NCI-H2029 (cell line): ENCODE measurements at places on chromosomes 1 and 21.

DNA sequence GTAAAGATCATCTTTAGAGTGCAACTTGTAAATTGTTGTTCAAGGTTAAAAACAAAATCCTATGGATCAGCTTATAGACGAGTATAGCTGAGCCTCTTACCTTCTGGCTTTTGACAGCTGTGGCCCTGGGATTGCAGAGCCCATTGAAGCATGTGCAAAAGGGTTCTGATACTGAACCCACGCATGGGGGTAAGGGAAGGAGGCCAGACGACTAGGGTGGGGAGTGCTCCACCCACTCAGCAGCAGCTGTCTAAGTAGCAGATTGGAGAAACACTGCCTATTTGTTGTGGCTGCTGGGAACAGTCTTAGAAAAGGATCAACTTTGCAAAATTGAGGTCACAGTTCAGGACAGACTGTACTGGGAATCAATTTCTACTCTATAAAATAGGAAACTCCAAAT lies 16.1 kb downstream of the CD101 start:
- DNase-seq, result no peak

- DNase-seq, result no peak
These were observed 28.1 kb downstream of the SPSB1 start for GRCh38 chr1:9320520-9321479.

DNA sequence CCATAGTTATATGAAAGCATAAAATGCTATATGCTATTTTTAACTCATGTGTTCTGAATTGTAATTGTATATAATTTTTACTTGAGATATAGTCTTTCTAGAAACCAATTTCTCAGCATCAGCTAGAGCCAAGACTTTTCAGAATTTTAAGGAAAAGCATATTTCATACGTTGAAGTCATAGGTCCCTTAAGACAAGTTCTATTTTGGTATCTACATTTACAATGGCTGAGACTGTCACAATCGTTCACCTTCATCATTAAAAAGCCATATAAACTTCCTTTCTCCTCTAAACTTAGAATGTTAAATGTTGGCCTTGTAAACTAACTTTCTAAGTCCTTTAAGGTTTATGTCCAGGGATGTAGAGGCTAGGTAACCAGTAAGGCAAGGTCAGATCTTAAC lies 104.1 kb downstream of the LRRC40 start:
- DNase-seq, result no peak

- DNase-seq, result no peak
These were observed 664 bp downstream of the FAM89A start for GRCh38 chr1:231039161-231040018.

- DNase-seq, result no peak
These were observed at the start of gene RCSD1 for GRCh38 chr1:167629681-167630567. TSS of gene RCSD1 (plus strand) at chr1:167630232. CDS start at chr1:167630424, 192 bp downstream.

DNA sequence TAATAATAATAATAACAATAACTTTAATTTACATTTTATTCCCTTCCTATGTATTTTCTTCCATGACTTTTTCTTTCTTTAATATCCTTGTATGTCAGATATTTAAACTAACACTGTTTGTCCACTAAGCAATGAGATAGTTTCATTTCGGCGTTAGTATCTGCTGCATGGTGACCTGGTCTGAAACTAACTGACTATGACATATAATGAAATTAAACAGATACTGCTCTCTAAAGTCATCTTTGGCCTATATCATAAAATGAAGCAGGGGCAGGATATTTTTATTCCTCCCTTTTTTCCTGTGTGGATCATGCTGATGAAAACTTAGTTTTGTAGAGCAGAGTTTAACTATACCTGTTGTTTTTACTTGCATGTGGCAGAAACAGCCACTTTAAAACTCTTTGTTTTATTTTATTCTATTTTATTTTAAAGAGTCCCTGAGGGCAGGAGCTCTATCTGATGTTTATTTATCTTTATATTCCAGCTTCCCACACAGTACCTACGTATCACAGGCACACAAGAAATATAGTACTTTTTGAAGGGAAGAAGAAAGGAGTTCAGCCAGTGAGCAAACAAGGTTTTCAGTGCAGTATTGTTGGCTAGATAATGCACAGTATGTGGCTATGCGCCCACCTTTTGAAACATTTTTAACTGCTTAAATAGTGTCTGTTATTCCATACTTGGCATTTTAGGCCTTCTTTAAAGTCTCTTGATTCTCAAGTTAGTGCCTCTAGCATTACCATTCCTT lies 165.6 kb downstream of the PHTF1 start:
- DNase-seq, result no peak

DNA sequence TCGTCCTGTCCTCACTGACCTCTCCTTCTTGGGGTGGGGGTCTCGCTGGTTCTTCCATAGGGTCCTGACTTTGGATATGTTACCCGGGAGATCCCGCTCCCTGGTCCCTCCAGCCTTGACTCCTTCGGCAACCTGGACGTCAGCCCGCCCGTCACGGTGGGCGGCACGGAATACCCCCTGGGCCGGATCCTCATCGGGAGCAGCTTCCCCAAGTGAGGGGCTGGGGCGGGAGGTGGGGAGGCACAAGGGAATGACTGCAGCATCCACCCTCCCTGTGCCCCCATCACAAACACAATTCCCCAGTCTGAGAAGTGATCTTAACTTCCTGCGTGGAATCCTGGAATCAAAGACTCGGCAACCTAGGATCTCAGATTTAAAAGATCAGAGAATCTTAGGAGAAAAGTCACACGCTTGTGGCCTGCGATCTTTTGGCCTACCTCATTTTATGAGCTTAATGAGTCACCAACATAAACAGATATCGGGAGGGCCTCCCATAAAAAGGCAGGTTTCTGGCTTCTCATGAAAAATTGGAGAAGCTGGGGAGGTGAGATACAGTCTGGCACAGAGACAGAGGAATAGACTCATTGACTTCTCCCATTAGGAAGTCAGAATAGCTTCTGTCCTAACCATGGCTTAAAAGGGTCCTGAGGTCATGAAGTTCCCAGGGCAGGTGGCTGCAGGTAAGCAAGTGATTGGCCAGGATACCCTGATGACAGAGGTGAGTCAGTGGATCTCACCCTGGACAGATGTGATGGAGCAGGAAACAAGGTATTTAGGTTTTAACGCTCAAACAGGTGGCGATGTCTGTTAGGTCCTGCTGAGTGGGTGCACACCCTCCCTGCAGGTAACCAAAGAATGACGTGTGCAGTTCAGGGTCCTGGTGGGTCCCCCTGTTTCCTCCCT lies 15.9 kb upstream of the PADI3 start:
- no peak for DNase-seq

- no peak for DNase-seq
These were observed 3.7 kb downstream of the CD1E start for GRCh38 chr1:158357441-158357840.

- DNase-seq, result no peak
These were observed 3.8 kb downstream of the HECTD3 start for GRCh38 chr1:45007311-45007710.

GRCh38 chr1:10213186-10213705 lies 2.9 kb downstream of the KIF1B start:
- no peak for DNase-seq

DNA sequence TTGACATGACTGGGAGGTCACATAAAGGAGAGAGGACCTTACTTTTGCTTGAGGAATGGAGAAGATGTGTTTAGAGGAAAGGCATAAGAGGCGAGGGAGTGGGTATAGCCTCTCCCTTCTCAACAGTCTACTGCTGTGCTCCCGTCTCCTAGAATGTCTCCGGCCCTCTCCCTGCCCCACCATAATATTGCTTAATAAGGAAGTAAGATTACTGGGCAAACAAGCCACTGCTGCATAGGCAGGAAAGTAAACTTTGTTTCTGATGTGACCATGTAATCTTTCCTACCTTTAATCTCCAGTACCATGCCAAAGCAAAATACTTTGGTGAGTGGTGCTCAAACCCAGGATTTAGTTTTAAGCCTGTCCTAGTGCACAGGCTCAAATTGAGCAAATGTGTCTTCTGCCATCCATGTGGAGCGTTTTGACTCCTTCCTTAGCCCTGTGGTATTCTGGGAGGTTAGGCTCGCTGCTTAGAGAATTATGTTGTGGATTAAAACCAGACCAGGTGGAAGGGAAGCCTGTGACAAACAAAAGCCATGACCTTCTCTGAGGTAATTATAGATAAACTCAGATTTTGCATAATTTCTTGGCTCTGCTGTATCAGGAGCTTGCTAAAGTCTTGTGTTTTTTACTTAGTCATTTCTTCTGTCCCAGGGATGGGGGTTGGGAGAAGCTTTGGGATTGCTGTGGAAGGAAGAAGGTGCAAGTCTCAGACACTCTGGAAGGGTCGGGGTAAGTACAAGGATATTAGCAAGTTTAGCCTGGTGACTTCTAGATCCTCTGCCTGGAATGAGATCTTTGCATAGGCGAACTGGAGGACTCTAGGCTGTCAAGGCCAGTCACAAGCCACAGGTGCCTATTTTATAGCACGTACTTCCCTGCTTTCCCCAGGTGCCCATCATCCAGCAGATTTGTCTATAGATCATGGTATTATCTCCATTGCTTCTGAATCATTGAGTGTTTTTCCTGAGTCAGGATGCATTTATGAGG lies 34.5 kb upstream of the DIPK1A start:
- no peak for DNase-seq
